Iris pigment epithelial cell (primary cell): ENCODE measurements at places on chromosomes 16 and 17.

- no peak for DNase-seq
Measured at GRCh38 chr16:12124742-12125141, 148.2 kb downstream of the SNX29 start.

- peak; percentile 29 for DNase-seq
Measured at GRCh38 chr17:39018267-39019134, 51.3 kb upstream of the FBXO47 start.

DNA sequence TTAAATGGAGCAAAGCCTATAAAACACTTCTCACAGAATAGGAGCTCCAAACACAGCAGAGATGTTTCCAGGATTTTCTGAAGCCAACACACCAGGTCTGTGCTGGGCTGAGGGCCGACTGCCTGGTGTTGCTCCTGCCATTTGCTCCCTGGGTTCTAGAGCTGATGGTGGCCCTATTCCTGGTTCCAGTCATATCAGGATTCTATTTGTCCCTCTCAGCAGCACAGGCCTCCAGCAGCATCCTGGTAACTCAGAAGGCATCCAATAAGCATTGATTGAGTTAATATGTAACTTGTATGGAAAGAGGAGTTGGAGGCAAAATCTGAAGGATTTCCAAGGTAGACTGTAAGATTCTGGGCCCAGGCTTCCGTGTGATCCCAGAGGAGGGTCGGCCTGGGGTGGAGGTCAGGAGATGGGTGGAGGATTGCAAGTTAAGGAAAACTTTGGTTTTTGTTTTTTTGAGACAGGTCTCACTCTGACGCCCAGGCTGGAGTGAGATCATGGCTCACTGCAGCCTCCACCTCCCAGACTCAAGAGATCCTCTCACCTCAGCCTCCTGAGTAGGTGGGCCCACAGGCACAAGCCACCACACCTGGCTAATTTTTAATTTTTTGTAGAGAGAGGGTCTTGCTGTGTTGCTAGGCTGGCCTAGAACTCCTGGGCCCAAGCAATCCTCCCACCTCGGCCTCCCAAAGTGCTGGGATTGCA, 5.7 kb downstream of the NUPR1 start:
- no peak for DNase-seq

DNA sequence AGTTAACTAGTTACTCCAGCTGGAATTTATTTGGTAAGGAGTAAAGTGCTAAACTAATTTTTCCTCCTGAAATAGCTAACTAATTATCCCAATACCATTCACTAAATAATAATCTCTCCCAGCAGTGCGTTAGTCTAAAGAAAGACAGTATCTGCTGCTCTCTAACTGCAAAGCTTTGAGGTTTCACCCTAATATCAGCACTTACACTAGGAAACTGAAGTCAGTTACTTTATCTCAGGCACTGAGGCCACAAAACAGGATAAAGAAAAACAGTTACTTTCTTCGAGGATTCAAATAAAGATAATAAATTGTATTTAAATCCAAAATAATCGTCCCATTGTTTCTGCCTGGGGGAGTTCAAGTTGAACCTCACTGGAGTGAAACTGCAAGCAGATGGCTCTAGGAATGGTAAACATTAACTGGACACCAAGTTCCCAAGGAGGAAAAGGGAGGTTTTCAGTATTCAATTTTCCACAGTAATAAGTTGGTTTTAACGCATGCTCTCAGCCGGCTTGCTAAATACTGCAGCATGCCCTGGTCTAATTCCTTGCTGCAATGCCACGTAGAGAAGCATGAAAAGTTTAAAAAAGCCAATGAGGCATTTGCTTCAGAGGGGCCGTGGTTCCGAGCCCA, 20.0 kb upstream of the FOXJ1 start:
- no peak for DNase-seq

GRCh38 chr17:80770881-80771611, 220.6 kb upstream of the CHMP6 start:
- DNase-seq = no peak

DNA sequence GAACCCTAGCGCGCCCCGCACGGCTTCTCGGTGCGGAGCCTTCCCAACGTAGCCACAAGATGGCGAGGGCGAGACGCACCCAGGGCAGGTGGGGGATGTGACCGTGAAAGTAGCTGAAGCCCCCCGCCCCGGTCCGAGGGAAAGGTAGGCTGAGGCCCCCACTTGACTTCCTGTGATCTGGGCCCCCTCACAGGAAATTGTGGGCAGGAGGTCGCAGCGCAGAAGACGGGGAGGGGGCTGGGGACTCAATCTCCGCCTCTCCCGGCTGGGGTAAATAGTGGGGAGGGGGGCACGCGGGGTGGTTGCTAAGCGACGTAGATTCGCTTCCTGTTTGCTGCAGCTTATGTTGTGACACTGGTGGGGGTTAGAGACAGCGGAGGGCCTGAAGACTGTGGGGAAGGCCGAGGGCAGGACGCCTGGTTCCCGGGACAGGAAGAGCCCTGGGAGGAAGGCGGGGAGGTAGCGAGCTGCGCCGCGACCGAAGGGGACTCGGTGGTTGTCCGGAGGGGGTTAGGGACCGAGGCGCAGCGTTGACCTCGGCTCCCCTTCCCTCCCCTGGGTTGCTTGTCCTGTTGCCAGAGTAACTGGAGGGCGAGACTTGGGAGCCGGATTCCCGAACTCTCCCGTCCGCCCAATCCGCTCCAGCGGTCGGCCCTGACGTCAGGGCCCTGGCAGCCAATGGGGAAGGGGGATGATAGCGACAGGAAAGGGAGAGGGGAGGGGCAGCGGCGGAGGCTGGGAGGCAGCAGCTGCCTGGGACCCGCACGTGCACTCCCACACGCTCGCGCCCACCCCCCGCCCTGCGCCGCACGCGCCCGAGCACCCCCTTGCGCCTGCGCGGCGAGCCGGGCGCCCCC, 1.2 kb downstream of the KDM6B start:
- peak; percentile 99 for DNase-seq

DNA sequence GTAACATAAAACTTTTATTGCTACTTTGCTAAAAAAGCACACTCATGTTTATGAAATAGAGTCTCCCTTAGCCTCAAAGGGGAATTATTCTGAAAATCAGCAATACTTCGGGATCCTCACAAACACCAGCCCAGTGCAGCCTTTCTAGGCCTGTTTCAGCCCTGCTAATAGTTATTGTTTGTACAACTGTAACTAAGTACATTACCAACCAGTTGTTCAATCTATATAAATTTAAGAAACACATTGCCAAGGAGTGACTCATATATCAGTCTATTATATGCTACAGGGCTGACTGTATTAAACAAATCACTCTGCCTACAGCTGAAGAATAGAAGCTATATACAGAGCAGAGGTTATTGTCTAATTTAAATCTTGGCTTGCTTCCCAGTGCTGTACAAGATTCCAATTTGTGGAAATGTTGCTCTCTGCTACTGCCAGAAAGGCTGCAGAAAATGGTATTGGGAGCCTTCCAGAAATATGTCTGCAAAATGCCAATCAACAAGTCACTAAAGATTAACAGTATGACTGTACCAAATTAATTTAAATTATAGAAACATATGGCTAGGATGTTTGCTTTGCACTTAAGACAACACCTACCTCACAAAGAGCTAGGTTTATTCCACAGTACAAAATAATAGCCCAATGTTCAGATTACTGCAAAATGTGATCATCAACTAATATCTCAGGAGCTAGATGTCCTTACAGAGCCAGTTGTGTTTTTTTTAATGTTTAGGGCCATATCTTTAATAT, 49.7 kb downstream of the TOX3 start:
- DNase-seq = no peak

- peak; percentile 42 for DNase-seq
Measured at GRCh38 chr17:78716814-78717393, 65.2 kb downstream of the CYTH1 start.

GRCh38 chr16:85086347-85087291, 25.7 kb downstream of the CIBAR2 start:
- DNase-seq = peak; percentile 44

DNA sequence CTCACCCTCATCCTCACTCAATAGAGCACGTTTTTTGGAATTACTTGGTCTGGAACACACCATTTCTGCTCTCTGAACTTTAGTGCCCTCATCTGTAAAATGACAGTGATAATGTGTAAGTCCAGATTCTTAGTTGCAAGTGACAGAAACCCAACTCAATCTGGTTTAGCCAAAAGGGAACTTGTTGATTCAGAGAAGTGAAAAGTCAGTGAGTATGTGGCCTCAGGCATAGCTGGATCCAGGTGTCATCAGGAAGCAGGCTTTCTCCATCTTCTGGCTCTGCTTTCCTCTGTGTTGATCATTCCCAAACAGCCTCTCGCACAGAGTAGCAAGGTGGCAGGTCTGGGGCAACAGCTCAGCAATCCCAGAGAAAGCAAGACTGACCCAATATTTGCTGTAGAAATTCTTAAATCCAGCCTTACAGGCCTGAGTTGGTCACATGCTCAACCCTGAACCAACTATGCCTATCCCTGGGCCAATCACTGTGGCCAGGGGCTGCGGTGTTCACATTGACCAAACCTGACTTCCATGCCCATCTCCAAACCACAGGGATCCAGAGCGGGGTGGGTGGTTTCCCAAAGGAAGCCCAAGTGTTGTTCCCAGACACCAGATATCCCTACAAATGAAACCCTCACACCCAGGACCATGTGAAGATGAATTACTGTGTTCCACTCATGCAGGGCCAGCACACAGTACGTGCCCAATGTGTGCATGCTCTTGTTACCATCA, 23.3 kb upstream of the ALKBH5 start:
- no peak for DNase-seq

GRCh38 chr16:74775255-74775654, 635 bp upstream of the FA2H start:
- DNase-seq = no peak

- peak; percentile 87 for DNase-seq
Measured at GRCh38 chr17:2244545-2245525, 58.8 kb downstream of the SMG6 start.

GRCh38 chr16:85126394-85126704, 14.1 kb upstream of the CIBAR2 start:
- peak; percentile 16 for DNase-seq
